NCI-H1694 (cell line): ENCODE measurements at places on chromosomes 16 and 17.
A peak's percentile ranks its signal among the peaks of the same experiment; 100 is the strongest.

DNA sequence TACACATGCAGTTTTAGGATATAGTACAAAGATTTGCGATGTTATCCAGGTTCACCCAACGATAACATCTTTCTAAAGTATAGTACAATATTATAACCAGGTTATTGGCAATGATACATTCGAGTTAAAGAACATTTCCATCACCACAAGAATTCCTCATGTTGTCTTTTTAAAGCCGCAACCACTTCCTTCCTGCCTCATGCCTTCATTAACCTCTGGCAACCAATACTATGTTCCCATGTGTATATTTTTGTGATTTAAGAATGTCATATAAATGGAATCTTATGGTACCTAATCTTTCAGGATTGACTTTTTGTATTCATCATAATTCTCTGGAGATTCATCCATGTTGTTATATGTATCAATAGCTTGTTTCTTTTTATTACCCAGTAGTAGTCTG is 1183.2 kb downstream of the CDH11 start:
- DNase-seq, result no peak

GRCh38 chr17:45240905-45241327 is 19.2 kb downstream of the FMNL1 start:
- DNase-seq, result no peak

GRCh38 chr17:29010129-29010528 is 4.3 kb upstream of the SEZ6 start:
- DNase-seq, result no peak

- no peak for DNase-seq
These were observed 50.2 kb upstream of the WSCD1 start for GRCh38 chr17:6019959-6020358.

DNA sequence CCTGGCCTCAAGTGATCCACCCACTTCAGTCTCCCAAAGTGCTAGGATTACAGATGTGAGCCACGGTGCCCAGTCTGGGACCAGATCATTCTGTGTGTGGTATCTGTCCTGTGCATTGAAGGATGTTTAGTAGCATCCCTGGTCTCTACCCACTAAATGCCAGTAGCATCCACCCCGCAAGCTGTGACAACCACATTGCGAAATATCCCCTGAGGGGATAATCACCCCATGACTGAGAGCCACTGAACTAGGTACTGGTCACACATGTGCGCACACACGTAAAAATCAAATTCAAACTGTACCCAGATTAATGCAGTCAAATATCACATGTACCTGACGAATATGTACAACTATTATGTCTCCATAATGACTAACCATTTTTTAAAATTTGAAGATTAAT is 35.8 kb downstream of the TEKT5 start:
- DNase-seq, result no peak

GRCh38 chr16:77238593-77238992 is 39.4 kb downstream of the SYCE1L start:
- DNase-seq, result no peak

GRCh38 chr16:88809676-88810165 is 2.0 kb downstream of the APRT start:
- no peak for DNase-seq

GRCh38 chr16:87067836-87068761 is 249.1 kb downstream of the C16orf95 start:
- no peak for DNase-seq

DNA sequence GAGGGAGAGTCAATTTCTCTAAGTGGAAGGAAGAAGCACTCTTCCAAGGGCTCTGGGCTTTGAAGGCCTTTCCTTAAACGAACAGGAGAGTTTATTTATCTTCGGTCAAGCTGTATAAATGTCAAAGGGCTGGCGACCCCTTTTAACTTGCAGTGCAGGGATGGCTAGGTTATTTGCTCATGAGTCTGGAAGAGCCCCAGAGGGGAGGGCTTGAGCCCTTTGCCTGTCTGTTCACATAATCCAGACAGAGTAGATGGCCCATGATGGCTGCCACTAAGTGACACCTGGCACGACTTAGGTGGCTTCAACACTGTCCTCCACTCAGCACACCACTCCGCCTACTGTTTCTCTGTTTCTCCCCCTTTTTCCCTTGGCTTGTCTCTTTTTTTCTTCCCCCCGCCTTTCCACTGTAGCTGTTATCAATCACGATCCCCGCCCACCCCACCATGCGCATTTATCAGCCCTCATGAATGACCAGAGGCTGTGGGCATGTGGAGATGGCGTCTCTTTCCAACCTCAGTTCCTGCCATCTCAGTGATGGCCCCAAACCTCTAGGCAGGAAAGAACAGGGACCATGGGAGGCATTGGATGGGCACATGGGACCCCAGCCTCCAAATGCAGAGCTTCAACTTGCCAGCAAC is 408.7 kb upstream of the TNRC6C start:
- DNase-seq, result no peak

GRCh38 chr16:15928261-15929104 is 20.9 kb upstream of the ABCC1 start:
- DNase-seq, result no peak

GRCh38 chr17:28661635-28662526 is at the start of the genes SDF2 and SUPT6H:
TSS of gene SDF2 (minus strand) at chr17:28661906. CDS start at chr17:28661876, 30 bp downstream.
TSS of gene SUPT6H (plus strand) at chr17:28662205. CDS start at chr17:28673402, 11,197 bp downstream.
- peak; percentile 88 for DNase-seq

DNA sequence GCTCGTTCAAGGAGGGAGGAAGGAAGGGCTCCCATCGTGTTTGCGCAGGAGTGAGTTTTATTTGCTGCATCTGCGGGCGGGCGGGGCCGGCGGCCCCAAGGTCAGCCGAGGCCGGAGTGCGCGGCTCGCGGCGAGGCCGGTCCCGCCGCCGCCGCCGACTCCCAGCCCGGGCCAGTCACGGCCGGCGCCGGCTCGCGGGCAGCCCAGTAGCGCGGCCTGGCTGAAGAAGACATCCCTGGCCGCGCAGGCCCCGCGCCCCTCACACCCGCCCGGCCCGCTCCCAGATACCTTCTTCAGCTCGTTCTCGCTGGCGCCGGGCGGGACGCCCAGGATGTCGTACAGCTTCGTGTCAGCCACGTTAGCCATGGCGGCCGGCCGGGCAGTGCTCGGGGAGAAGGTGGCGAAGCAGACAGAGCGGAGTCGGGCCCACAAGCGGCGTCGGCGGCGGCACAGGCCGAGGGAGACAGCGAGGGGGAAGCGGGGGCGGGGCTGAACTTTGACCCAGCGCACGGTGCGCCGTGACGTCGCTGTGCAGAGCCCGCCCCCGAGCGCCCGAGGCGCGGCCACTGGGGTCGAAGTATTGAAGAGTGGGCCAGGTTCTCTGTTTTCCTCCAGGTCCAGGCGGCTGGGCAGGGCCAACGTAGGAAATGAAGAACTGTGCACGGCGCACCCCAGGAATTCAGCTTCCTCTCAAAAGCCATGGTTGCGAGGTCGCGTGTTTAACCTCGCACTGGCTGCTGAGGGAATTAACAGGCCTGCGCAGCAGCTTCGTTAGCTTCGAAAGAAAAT is at the start of gene DNAJA2:
Gene DNAJA2 (minus strand): TSS at position 468 of the 789 bp plus-strand sequence. CDS start 102 bp downstream, at position 366.
- DNase-seq, result peak; percentile 40

DNA sequence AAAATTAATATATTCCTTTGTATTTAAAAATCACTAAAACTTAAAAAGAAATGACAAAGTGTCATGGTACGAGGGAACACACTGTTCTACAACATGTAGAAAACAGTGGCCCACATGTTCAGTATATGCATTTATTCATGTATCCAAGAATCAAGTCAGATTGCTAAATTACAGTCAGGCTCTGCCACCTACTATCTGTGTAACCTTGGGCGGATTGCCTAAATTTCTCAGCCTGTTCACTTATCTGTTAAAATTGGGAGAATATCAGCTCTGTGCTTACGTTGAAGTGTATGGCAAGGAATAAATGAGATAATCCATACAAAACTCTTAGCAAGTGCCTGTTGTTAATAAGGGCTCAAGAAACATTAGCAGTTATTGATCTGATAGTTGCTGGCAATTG is 3.4 kb upstream of the USP22 start:
- DNase-seq, result no peak

- DNase-seq, result no peak
These were observed 315.8 kb downstream of the MAF start for GRCh38 chr16:79284766-79285165.

- DNase-seq, result peak; percentile 25
These were observed 11.6 kb downstream of the WIPF2 start for GRCh38 chr17:40230670-40231069.
